ENCODE measurements at places on chromosomes 13 and 19.

DNA sequence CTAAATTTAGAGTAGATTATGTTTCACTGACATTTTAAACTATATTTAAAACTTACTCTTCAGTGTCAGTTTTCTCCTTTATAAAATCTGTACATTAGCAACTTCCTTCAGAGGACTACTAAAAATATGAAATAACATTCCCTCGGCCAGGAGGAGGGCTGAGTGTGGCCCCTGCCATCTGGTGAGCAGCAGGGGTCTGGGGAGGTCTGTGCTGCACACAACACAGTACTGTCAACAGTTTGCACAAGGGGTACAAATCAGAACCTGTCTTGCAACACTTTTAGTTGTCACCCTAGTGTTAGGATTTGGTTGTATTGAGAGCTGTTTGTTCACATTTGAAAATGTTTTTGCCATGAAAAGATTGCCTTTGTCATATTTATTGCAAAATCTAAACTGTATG lies 48.9 kb downstream of the TPP2 start:
- no peak for DNase-seq

GRCh38 chr19:11489378-11489777 lies 8.5 kb upstream of the ELAVL3 start:
- DNase-seq = no peak

- no peak for DNase-seq
Measured at GRCh38 chr19:44587963-44588770, 25.2 kb upstream of the IGSF23 start.

- DNase-seq = no peak
Measured at GRCh38 chr13:108850691-108851090, 221.3 kb downstream of the MYO16 start.

GRCh38 chr13:46728777-46729176 lies 68.2 kb downstream of the ESD start:
- DNase-seq = no peak

- no peak for DNase-seq
Measured at GRCh38 chr13:69683921-69684686, 423.5 kb upstream of the ATXN8OS start.

DNA sequence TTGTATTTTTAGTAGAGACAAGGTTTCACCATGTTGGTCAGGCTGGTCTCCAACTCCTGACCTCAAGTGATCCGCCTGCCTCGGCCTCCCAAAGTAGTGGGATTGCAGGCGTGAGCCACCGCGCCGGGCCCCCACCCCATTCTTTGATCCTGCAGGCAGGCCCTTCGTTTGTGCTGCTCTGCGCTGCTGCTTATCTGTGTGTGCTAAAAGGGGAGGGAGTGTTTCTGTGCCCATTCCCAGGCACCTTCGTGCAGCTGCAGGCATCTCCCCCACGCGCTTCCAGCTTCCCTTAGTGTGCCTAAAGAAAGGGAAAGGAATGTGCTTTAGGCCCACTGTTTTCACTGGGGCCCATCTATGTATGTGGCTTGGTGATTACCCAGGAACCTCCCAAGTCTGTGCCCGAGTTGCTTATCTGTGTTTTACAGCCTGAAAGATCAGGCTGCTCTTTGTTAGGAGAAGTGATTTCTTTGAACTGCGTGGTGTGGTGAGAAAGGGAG lies 27.2 kb downstream of the EPN1 start:
- no peak for DNase-seq

All from femur (tissue), 1 donor.